ENCODE measurements at places on chromosomes 16 and 17. TPM values are rescaled to one million over a fixed set of nuclear protein-coding genes. Genes with fewer than 3 reads are reported as not detected.

The ACADVL gene
- 1,986 TPM for total RNA-seq

The NOTUM gene
- 0.29 TPM for total RNA-seq

The COX6A2 gene
- 1,105 TPM for total RNA-seq

The LHX1 gene
- total RNA-seq: not detected

The GUCY2D gene
- total RNA-seq: not detected

The DHX58 gene
- total RNA-seq: 3.7 TPM

The KCNJ12 gene
- total RNA-seq: 8.5 TPM

The FGF11 gene
- total RNA-seq: 3.7 TPM

The KRT25 gene
- not detected for total RNA-seq

The GPR179 gene
- total RNA-seq: not detected

The SHCBP1 gene
- total RNA-seq: 0.36 TPM

The CDK10 gene
- total RNA-seq: 16.1 TPM
